Fibroblast of skin of left quadriceps (primary cell): ENCODE measurements at places on chromosomes 5 and 9.

DNA sequence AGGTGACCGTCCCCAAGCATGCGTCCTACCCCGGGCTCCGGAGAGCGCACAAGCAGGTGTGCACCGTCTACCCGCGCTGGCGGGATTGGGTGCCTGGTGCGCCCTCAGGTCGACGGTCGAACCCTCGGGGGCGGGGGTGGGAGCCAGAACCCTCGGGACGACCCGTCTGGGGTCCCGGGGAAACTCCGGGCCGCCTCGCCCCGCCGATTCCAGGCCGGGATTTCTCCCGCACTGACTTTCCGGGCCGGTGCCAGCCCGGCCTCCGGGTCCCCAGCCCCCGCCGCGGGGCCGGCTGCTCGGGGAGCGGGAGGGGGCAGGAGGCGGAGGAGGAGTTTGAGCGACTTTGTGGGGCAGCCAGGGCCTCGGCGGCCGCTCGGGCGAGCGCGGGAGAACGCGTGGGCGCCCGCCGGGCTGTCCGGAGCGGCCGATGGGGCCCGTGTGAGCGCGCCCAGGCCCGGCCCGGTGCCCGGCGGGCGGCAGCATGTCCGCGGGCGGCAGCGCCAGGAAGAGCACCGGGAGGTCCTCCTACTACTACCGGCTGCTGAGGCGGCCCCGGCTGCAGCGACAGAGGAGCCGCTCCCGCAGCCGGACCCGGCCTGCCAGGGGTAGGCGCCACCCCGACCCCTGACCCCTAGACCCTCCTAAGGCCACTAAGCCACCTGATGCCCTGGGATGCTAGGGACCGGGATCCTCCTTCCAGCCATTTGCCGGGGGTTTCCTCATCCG is at the start of gene DAB2IP:
TSS of gene DAB2IP (plus strand) at position 340 of the 726 bp plus-strand sequence. CDS start at position 482, 142 bp downstream.
- DNase-seq: peak; percentile 36

DNA sequence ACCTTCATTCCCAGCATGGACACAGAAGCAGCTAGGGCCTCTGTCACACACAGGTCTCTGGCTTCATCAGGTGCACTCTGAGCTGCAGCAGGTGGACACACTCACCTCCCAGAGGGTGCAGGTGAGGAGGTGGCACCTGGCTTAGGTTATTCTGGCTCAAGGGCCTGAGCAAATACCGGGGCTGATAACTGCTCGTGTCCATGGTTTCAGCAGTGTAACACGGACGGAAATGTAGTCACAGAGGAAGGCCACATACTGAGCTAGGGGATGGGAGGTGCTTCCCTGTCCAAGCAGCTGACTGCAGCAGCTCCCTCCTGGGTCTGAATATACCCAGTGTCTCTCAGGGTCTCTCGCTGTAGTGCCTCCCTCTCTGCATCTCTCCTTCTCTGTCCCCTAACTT is 5.7 kb downstream of the PHF2 start:
- no peak for DNase-seq

DNA sequence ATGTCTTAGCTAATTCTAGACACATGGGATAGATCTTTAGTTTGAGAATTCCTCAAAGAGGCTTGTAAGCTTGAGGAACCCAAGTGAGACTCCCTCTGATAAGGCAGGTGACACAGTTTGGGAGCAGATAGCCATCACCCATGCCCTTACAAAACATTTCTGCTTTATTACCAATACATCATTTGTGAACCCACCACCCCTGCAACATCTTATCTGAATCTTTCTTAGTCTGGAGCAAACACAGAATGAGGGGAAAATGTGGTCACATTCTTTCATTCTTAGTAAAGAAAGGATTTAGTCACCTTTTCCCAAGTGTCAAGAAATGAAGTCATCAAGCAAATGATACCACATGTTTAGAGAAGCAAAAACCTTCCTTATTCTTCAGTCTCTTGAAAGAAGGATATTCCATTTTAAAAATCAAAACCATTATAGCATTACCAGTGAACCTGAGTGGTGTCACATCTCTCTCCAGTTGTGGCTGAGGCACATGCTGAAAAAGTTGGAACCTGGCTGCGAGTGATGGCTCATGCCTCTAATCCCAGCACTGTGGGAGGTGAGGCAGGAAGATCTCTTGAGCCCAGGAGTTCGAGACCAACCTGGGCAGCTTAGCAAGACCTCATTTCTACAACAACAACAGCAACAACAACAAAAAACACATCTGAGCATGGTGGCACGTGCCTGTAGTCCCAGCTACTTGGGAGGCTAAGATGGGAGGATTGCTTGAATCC is 65.9 kb downstream of the PRKACG start:
- DNase-seq: no peak

DNA sequence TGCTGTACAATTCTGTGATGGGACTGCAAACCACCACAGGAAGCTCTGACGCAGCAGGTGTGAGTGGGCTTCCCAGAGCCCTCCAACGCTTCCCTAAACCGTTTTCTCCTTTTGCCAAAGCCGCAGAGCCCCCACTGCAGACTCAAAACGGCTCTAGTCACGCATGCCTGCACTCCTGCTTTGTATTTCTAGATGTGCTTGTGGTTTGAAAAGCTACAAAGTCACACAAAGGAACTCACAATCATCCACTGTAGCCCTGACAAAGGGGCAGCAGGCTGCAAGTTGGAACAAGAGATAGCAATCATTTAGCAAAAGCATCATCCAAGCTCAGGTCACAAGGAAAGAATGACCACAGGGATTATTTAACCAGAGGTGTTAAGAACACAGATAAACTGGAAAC is 79.3 kb downstream of the PTPN3 start:
- no peak for DNase-seq

DNA sequence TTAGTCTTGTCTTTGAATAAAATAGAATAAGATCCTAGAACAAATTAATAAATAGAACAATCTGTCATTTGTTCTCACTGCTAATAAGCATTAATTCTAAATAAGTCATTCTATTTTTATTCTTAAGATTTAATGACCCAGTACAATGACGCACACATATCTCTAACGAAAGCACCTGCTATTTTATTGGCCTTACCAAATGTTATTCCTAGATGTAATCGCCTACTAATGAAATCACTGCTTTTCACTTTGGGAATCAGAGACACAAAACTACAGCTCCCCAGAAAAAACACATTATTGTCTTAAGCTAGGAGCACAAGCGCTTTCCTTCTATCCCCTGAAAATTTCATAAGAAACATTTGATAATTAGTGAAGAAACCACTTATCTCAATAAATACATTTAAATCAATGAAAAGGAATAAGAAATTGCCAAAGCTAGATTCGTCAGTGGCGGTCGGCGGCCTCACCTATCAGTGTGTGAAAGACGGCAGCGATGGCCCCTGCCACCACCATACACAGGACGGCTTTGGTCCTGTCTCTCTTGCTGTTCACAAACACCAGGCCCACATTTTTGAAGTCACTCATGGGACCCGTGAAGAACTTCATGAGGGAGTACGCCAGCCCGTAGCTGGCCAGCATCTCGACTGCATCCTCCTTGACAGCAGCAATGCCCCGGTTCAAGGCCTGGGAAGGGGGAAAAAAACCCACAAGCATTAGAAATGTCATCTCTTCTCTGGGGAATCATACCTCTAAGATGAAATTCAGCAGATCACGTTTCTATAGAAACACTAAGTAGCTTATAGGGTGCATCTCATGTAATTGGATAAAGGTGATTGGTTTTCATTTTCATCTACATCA is 102.8 kb downstream of the ANKH start:
- no peak for DNase-seq

DNA sequence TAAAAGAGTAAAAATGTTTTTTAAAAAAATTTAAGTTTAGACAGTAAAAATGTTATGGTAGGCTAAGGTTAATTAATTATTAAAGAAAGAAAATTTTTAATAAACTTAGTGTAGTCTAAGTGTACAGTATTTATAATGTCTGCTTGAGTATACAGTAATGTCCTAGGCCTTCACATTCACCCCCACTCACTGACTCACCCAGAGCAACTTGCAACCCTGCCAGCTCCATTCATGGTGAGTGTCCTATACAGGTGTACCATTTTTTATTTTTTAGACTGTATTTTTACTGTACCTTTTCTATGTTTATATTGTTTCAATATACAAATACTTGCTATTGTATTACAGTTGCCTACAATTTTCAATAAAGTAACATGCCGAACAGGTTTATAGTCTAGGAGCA is 234.1 kb downstream of the AUH start:
- DNase-seq: no peak

- no peak for DNase-seq
These were observed 120.6 kb upstream of the ASTN2 start for GRCh38 chr9:117535434-117535833.

GRCh38 chr5:67257500-67257899 is 60.9 kb upstream of the CD180 start:
- no peak for DNase-seq

GRCh38 chr5:66358741-66359140 is 214.6 kb downstream of the SREK1 start:
- no peak for DNase-seq

GRCh38 chr5:65539827-65540226 is 23.1 kb downstream of the CENPK start:
- no peak for DNase-seq

DNA sequence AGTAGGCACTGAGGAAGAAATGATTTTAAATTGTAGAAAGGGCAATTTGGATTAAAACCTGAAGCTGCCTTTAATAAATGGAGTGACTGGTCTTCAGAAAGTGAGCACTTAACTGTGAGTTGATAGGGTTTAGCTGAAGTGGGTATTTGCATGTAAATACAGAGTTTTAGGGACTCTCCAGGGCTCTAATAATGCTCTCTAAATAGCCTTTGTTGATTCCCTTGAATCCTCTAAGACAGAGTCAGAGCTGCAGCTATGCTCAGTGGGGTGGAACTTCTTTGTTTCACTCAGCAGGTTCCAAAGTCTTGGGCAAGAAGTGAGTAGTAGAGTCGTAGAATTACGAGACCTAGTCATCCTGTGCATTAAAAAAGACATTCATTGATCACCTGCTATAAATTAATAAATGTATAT is 21.4 kb downstream of the GLRA1 start:
- DNase-seq: no peak

- no peak for DNase-seq
These were observed 615.1 kb downstream of the TLE1 start for GRCh38 chr9:81074221-81074620.

- no peak for DNase-seq
These were observed 17.5 kb downstream of the LRRC70 start for GRCh38 chr5:62596096-62596495.

GRCh38 chr5:59187857-59188256 is 605.0 kb downstream of the RAB3C start:
- DNase-seq: no peak

DNA sequence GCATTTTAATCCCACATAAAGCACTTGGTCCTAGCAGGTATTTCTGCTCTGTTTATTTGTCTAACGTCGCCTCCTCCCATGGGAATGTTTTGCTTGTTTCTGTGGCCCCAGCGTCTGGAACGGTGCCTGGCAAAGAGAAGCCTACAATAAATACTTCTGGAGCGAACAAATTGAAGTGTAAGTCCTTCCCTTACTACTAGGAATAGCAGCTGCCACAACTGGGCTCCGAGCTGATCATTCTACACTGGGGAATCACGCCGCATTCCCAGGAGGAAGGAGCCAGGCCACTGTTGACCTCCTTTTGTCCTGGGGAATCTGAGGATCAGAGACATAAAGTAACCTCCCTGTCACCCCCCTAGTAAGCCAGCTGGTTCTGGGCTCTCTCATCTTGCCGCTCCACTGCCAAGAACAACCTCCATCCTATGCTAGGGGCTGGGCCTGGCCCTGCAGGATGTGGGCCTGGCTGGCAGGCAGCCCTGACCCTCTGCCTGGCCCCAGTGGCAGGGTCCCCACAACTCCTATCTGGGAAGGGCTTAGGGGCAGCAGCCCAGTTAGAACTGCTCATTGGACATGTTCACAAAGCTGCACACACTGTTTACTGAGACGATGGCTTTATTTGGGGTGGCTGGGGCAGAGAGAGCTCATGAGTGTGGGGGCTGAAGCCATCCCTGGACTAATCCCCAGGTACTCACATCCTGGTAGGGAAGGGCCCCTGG is 82.8 kb downstream of the GTF3C4 start:
- DNase-seq: no peak

- DNase-seq: no peak
These were observed 40.1 kb downstream of the CCNJL start for GRCh38 chr5:160272264-160272663.

GRCh38 chr9:92808726-92809451 is 44.3 kb upstream of the BICD2 start:
- peak; percentile 30 for DNase-seq

DNA sequence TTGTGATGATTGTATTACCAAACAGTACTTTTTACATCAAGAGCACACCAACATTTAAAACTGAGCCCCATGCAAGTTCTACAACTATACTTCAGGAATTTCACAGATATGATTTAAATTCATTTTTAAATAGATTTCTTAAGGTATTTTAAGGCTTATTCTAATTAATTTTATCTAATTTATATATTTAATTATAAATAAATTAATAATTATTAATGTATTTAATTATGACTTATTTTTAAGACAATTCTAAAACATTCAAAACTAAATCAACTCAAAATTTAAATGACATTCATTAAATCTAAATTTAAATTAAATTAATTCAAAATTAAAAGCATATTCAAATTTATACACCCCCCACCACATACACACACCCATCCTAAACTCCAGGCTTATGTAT is 299.2 kb downstream of the NFIB start:
- no peak for DNase-seq

DNA sequence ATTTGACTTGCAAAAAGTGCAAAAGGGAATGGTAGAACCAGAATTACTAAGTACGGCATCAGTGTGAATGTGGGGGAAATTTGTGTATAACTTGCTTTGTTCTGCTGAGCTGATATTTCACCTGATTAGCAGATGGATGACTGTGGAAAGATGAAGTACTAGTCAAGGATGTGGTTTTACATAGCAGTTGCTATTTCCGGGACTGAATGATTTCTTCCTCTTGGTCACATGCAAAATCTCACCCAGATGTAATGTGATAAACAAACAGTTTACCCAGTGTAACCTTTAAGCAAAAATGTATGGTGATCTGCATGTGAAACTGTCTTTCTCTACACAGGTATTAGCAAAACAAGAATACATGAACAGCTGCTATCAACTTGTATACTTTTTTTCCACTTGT is 46.1 kb downstream of the DCP2 start:
- DNase-seq: no peak

- peak; percentile 53 for DNase-seq
These were observed 7.7 kb upstream of the ADRA1B start for GRCh38 chr5:159908591-159908940.

DNA sequence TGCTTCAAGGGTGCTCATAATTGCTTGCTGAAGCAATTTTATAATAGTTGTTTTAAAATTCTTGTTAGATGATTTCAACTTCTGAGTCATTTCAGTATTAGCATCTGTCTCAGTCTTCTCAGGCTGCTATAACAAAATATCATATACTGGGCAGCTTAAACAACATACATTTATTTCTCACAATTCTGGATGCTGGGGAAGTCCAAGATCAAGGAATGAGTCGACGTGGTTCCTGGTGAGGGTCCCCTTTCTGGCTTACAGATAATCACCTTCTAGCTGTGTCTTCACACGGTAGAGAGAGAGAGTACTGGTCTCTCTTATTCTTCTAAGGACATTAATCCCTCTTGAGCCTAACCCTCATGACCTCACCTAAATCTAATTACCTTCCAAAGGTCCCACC is 160.4 kb downstream of the SIL1 start:
- DNase-seq: no peak

- no peak for DNase-seq
These were observed 8.0 kb upstream of the PCA3 start for GRCh38 chr9:76756268-76756640.
